NCI-H2107 (cell line): ENCODE measurements at places on chromosomes 16 and 17.

GRCh38 chr17:74937064-74938051 lies 1.7 kb downstream of the OTOP3 start:
- DNase-seq, result no peak

DNA sequence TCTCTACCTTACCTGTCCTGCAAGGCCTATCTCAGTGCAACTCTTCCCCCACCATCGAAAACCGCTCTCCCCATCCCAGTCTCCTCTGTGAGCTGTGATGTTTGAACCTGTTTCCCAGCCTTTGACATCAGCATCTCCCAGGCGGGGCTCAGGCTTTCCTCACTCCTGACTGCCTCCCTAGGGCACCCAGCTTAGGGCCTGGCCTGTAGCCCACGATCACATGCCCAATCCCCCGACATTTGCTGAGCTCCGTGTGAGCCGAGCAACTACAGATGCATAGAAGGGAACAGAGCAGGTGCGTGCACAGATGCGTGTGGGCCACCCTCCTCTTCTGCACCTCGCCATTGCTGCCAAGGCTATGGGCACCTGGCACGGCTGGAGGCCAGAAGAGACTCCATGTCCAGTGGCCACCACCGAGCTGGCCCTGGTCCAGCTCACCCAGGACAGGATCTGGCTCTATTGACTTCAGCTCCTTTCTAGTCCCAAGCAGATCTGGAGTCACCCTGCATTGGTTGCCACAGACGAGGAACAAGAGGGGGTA lies 35.5 kb upstream of the CMIP start:
- no peak for DNase-seq

GRCh38 chr16:86012221-86012620 lies 113.3 kb downstream of the IRF8 start:
- DNase-seq, result no peak

- no peak for DNase-seq
These were observed 30.1 kb downstream of the DNAH2 start for GRCh38 chr17:7747635-7748071.

DNA sequence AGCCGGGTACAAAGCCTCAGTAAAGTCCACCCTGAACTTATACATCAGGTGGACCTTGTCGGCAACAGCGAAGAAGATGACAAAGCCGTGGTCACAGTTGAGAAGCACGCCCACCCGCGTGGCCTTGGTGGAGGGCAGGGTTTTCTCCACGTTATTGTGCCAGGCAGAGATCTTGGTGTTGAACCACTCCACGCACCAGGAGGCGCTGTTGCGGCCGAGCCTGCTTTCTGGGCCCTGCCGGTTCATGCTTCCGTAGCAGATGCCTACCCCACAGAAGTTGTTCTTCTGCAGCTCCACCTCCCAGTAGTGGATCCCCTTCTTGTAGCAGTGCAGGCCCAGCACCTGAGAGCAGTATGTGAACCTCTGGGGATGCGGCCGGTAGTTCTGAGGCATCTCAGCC lies 22.1 kb downstream of the TRIM25 start:
- DNase-seq, result no peak

GRCh38 chr16:15487336-15488284 lies 53.2 kb downstream of the BMERB1 start:
- no peak for DNase-seq

DNA sequence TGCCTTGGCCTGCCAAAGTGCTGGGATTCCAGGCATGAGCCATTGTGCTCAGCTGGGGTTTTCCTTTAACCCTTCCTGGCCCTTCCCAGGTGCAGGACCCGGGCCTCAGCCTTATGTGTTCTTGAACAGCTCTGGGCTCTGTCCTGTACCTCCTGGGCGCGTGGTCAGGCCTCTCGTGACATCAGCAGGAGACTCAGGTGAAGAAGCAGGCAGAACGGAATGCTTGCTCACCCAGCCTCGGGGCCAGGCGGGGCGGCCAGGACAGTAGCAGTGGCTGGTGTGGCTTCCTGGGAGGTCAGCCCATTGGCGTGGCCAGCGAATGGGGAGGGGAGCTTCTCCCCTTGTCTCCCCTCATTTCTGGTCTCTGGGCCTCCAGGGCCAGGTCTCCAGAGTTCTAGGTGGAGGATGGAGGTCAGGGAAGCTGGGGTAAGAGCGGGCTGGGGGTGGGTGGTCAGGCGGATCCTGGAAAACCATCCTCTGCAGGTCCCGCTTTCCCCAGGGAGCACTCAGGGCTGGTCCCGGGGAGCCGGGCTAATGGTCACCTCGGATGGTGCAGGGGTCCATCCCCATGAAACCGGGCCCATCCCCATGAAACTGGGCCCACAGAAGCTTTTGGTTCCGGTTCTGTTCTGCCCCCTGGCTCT lies 281.5 kb downstream of the SEC14L1 start:
- no peak for DNase-seq

DNA sequence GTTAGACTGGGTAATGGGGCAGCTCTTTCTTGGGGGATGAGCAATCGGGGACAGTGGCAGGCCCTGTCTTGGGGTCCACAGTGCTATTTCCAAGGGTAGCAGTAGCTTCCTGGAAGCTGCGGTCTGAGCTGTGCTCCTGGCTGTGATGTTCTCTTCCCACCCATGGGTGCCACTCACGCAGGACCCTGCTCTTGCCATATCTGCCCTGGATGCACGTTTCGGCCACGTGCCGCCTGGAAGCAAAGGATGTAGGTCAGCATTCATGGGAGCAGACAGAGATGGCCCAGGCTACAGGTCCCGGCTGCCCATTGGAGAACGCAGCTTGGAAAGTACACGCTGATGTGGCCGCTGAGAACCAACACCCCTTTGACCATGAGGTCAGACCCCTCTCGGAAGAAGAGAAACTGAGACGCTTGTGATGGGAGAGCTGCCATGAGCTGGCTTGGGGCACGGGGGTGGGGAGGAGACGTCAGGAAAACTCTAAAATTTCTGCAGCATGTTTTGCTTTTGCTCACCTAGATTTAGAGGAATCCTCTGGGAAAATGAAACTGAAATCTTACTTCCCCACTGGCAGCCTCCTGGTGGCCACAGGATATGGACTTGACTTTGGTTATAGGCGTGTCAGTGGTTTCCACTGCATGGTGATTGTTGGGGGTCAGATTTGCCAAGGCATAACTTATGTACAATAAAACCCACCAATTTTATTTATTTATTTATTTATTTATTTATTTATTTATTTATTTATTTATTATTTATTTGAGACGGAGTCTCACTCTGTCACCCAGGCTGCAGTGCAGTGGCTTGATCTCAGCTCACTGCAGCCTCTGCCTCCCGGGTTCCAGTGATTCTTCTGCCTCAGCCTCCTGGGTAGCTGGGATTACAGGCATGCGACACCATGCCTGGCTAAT lies 36.2 kb upstream of the IRF8 start:
- no peak for DNase-seq

DNA sequence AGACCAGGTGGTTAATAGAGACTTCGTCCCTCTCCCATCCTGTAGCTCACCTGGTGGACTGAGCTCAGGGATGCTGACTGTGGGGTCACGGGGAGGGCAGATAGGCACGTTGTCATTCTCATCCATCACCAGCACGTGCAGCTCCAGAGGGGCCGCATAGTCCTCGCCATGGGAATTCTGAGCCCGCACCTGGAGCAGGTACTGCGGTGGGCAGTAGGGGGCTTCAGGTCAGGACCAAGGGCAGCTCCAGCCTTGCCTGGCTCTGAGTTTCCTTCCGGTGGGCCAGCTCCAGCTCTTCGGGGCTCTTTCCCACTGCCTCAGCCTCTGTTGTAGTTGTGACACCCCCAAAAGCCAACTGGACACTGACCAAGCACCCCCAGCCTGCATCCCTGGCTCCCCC lies 5.6 kb downstream of the CDH16 start:
- DNase-seq, result no peak

GRCh38 chr16:49409121-49409520 lies 35.5 kb downstream of the C16orf78 start:
- no peak for DNase-seq

GRCh38 chr16:56716761-56717160 lies 13.2 kb upstream of the NUP93 start:
- DNase-seq, result no peak

- no peak for DNase-seq
These were observed 74.3 kb downstream of the MMD start for GRCh38 chr17:55347341-55347740.

DNA sequence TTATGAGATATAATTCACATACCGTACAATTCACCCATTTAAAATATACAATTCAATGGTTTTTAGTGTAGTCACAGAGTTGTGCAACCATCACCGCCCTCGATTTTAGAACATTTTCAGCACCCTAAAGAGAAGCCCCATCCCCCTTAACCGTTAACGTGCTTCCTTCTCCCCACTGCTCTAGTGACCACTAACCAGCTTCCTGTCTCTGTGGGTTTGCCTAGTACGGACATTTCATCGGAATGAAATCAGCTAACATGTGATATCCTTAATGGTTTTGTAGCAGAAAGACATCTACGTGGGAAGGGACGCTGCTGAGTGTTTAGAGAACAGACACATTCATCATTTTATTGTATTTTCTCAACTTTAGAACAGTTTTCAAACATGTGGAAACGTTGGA lies 80.8 kb upstream of the HSBP1 start:
- no peak for DNase-seq

DNA sequence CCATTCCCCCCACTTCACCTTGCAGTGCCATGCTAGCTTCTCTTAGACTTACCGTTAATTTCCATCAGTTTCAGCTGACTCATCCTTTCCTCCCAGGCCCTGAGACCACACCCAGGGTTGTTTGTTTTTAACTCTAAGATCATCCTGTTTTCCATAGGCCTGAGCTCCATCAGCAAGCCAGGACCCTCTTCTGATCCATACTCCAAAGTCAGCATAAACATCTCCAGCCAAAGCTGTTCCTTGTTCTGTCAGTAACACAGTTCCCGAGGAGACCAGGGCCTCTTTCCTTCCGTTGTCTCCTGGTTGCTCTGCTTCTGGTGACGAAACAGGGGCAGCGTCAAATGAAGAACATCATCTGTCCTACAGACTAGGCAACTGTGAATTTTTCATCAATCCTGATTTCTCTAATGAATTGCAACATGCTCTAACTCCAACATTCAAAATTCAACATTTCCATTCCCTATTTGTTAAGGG lies 83.8 kb upstream of the HNF1B start:
- no peak for DNase-seq

DNA sequence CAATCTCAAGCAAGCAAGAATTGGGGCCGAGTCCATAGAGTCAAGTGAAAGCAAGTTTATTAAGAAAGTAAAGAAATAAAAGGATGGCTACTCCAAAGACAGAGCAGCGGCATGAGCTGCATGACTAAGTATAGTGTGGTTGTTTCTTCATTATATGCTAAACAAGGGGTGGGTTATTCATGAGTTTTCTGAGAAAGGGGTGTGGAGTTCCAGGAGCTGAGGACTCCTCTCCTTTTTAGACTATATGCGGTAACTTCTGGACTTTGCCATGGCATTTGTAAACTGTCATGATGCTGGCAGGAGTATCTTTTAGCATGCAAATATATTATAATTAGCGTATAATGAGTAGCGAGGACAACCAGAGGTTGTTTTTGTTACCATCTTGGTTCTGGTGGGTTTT lies 819.9 kb downstream of the KCNJ2 start:
- DNase-seq, result no peak

GRCh38 chr17:13864521-13864920 lies 204.8 kb upstream of the COX10 start:
- DNase-seq, result no peak

- DNase-seq, result no peak
These were observed 24.9 kb downstream of the SAP30BP start for GRCh38 chr17:75691801-75692626.

DNA sequence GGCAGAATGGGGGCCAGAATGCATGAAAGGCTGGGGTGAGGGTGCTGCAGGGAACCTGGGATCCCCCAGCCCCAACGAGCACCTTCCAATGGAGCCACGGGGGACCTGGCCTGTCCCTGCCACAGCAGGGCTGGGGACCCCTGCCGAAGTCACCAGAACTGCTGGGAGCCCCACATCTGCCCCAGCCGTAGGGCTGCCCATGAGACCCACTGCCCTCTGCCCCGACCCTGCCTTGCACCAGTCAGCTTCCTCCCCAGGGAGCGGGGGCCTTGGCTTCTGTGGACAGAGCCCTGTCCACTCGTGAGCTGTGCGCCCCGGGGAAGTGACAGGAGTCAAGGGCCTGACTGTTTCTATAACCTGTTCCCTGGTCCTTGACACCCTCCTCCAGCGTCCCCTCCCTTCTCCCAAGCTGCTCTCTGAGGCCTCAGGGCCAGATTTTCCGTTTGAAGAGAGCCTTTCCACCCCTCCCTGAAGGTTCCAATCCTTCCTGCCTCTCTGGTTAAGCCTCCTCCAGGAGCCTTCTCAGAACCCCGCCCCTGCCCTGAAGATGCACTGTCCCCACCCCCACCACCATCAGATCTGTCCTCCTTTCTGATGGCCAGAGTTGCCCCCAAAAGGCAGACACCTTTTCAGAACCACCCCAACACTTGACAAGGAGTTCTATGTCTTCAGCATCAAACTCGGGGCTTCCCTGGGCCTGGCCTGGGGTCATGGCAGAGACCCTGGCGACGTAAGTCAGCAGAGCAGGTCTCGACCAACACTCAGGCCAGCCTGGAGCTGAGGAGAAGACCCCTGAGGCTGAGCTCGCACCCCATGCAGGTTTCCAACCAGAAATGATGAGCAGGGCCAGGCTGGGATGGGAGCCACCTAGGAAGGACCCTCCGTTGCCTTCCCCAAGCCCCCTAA lies 10.7 kb upstream of the PRR29 start:
- DNase-seq, result no peak

GRCh38 chr17:68570526-68570925 lies 30.6 kb downstream of the FAM20A start:
- DNase-seq, result no peak

- DNase-seq, result no peak
These were observed 20.5 kb downstream of the TANC2 start for GRCh38 chr17:62986549-62986948.

GRCh38 chr16:84390131-84390785 lies 21.9 kb downstream of the ATP2C2 start:
- DNase-seq, result no peak

- no peak for DNase-seq
These were observed 232.6 kb upstream of the IRX3 start for GRCh38 chr16:54519161-54519695.

GRCh38 chr16:49862694-49863093 lies 6.8 kb upstream of the ZNF423 start:
- DNase-seq, result no peak

GRCh38 chr17:65898651-65899050 lies 293.3 kb downstream of the CEP112 start:
- DNase-seq, result no peak

GRCh38 chr16:25689137-25689836 lies 2.5 kb upstream of the HS3ST4 start:
- DNase-seq, result no peak

DNA sequence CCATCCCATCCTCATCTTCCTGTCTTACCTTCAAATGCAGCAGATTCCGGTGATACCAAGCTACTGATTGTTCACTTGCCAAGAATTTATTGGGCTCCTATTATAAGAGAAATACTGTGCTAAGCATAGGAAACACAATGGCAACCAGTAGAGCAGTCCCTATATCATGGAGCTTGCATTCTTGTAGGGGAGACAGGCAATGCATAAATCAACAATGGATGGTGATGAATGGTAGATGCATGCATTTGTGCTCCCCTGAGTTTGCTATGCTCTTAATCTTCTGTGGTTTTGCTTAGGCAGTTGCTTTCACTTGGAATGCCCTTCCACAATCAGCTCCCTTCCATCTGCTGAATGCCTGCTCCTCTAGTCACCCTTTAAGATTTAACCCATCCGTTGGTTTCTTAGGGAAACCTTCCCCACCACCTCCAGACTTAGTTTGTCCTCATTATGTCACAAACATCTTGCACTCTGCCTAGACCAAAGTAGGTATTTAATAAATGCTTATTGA lies 200.2 kb upstream of the TOX3 start:
- DNase-seq, result no peak

GRCh38 chr16:58338205-58338604 lies 43.4 kb upstream of the PRSS54 start:
- no peak for DNase-seq
